ENCODE measurements at places on chromosomes 3 and 15. TPM values are rescaled to one million over a fixed set of nuclear protein-coding genes. Genes with fewer than 3 reads are reported as not detected.

GRCh38 chr3:126422121-126422520, 27.4 kb downstream of the CFAP100 start:
- peak; percentile 77 for DNase-seq

DNA sequence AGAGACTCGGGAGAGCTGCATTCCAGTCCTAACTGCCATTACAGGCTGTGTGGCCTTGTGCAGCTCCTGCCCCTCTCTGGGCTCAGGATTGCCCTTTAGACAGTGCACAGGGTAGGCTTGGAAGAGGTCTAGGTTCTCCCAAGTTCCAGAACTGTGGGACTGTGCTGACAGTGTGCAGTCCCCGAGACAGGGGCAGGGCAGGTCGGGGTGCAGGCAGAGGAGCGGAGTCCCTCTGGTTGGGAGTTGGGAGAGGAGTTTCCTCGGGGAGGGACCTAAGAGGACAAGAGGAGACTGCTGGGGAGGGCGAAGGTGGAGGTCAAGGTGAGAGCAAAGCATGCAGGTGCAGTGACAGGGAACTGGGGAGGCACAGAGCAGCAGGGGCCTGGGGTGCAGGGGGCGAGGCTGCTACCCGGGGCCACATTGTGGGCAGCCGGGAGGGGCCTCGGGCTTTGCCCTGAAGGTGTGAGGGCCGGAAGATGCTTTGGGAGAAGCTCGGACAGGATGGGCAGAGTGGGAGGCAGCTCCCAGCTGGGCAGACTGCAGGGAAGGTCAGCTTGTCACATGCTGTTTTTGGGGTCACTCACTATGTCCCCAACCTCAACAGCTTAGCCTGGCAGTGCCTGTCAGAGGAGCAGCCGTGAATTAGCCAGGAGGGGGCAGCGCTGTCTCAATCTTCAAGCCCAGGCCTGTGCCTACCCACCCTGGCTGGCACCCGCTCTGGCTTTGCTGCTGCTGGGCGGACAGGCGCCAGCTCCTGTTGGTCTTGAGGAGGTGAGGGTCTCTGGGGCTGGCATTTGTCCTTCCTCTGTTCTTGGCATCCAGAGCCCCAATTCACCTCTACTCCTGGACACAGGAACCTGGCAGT, 15.4 kb upstream of the CSPG4 start:
- DNase-seq = no peak

DNA sequence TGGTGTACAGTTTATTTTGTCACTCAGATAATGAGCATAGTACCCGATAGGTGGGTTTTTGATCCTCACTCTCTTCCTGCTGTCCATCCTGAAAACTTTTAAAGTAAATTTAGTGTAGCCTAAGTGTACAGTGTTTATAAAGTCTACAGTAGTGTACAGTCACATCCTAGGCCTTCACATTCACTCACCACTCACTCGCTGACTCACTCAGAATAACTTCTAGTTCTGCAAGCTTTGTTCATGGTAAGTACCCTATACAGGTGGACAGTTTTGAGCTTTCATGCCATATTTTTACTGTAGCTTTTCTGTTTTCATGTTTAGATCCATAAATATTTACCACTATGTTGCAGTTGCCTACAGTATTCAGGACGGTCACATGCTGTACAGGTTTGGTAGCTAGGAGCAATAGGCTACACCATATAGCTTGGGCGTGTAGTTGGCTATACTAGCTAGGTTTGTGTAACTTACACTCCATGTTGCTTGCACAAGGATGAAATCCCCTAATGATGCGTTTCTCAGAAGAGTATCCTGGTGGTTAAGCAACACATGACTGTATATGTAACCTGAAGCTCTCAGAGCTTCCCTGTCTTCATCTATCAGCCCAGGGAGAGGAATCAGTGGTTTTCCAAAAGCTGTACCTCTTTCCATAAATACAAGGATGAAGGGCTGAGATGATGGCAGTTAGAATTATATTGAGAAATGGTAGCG, 87.6 kb upstream of the SLC25A26 start:
- no peak for DNase-seq

DNA sequence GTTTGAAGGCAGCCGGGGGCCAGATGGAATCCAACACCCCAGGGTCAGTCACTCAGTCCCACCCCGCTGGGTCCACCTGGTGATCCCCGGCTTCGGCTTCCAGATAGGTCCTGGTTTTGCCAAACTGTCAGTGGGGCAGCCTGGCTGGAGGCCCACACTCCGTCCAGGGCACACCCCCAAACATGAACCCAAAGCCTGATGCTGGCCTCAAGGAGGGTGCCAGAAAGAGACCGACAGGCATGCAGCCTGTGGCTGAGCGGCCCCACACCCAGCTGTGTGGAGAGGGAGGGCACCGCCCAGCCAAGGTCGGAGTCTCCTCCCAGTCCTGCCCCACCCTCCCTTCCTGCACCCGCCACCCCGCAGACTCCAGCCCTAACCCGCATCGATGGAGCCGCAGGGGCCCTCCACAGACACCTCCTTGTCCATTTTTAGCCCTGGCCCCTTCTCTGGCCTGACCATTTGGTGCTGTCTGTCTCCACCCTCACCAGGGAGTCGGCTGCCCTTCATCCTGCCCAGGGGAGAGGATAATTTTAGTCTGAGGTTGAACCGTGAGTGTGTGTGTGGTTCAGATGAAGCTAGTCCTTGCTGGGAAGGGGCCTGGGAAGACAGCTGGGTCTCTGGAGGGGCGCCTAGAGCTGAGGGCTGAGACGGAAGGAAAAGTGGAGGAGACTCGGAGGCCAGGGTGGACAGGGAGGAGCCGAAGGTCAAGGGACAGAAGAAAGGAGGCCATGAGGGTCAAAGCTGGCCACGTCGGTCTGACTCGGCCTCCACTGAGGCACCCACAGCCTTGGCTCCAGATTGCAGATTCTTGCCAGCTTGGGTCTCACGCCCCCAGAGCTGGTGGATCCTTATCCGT, 23.1 kb downstream of the TNK2 start:
- DNase-seq = no peak

DNA sequence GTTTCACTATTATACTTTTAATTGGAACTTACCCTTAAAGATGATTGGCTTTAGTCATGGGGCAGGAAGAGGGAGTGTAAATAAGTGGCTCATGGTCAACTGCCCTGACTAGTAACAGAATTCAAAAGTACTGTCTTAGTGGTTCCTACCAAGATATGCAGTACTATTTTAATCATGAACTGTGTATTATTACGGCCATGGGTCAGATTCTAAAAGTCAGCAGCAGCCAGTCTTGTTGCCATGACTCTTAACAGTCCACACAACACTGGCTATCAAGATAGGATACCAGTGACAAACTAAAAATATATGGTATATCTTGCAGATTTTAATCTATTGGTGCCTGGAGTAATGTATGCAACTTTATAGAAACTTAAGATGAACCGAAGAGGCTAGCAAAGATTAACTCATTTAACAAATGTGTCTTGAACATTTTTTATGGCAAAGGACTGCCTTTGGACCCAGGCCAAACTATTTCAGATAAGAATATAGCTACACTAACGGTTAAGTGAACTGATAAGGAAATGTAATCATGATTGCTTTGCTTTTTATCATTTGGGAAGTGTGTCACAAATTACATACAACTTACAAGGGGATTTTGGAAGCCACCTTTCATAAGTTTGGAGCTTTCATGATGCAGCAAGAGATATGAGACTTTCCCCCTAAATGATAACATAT, 163.7 kb downstream of the TCF12 start:
- DNase-seq = no peak

GRCh38 chr3:9770276-9770812, 597 bp upstream of the CAMK1 start:
- peak; percentile 95 for DNase-seq

- no peak for DNase-seq
Observed at GRCh38 chr3:50609763-50610085, 1.9 kb downstream of the CISH start.

DNA sequence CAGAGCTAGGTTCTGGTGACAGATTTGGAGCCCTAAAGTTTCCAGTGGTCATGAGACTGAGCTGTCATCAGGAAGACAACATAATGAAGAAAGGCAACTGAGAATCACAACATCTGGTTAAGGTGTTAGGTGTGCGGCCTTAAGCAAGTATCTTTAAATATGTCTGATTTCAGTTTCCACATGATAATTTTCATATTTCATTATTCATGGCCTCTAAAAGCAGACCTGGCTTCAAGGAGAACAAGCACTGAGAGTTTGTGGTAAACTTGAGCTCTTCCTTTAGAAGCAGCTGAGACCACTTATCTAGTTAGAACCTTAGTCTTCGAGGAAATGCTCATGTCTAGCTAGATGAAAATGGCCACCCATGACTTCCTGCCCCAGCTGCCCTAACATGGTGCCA, 25.7 kb upstream of the MYLK start:
- DNase-seq = no peak

DNA sequence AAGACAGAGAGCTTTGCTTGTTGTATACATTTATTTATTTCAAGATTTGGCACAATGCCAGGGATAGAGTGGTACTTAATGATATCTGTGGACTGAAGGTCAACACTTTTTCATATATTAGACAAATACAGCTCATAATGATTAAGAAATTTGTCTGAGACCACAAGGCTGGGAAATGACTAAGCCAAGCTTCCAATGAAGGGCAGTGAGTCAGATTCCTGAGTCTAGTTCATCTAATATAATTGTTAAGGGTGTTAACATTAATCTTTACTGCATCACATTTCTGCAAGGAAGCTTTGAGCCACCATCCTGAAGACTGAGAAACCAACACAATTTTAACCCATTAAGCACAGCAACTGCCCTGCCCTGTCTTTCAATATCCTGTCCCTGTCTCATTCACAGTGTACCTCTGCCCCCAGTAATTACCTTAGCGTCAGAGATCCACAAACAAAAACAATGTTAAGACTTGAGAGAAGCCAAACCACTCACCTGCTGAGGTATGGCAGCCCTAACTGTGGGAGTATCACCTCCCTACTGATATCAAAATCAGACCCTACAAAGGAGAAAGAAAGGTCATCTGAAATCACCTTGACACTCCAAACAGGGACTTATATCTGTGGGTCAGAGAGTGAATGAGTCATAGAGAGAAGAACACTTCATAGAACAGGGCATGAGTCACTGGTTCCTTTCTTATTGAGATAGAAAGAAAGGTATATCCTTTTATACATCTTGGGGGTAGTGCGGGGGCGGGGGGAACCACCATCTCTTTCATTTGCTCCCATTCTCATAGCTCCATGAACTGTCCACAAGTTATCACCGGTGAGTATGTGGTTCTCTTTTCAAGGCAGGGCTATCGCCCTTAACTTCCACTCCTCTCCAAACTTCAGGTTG, 74.7 kb downstream of the MAGI1 start:
- no peak for DNase-seq

DNA sequence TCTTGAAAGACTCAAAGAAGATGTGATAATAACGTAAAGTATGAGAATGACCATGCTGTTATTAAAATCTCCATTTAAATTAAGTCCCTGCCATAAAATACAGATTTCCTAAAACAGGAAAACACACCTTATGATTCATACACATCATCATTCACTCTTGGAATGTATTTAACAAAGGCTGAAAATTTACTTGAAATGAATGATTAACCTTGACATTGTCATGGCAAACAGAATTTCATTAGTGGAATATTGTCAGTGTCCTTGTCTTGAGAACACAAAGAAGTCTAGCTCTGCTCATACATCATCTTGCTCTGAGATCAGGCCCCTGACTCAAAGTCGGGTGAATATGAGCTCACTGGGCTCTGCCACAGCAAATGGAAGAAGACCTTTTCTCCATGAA, 313.9 kb downstream of the FGF12 start:
- DNase-seq = no peak

- DNase-seq = no peak
Observed at GRCh38 chr3:178512647-178513046, 23.6 kb upstream of the KCNMB2 start.

GRCh38 chr3:186385856-186386602, 24.0 kb upstream of the DGKG start:
- DNase-seq = no peak

- DNase-seq = no peak
Observed at GRCh38 chr3:183117056-183117455, 17.8 kb upstream of the MCCC1 start.

- DNase-seq = no peak
Observed at GRCh38 chr3:111662012-111662411, 66.9 kb upstream of the ZBED2 start.

GRCh38 chr3:135348690-135349089, 553.6 kb downstream of the EPHB1 start:
- DNase-seq = no peak

DNA sequence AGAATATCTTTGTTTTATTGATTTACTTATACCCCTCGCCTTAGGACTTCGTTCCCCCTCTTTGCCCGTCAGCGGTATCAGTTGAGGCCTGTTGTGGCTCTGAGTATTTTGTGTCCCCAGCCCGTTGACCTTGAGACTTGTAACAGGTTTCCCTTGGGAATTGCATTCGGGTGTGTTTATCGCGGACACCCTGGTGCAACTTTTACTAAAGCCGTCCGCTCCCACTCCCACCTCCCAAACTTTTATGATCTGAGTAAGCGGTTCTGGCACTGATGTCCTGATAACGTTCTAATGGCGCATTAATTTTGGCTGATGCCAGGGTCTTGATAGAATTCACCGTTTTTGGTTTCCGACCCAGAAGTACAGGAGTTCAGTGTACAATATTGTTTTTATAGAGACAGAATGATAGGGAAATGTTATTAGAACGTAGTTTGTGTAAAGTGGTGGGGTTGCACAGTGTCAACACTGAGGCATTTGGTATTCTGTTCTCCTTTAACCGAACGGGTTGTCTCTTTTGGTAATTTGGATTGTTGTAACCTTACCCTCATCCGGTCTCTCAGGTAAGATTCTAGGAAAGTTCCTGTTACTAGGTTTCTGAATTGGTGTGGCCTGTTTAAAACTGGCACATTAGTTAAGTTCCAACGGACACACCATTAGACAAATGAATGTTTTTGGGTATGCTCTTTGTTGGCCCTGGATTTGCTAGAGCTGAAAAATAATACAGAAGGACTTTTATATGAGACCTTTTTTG, 47.8 kb downstream of the OIP5 start:
- DNase-seq = no peak

- no peak for DNase-seq
Observed at GRCh38 chr3:88031642-88032077, 27.1 kb downstream of the CGGBP1 start.

- DNase-seq = no peak
Observed at GRCh38 chr3:9721015-9721699, 10.4 kb upstream of the BRPF1 start.

ARNT2 gene
- 1.8 TPM for total RNA-seq

SKOR1 gene
- total RNA-seq = 0.26 TPM

FBLN2 gene
- 269 TPM for total RNA-seq

CFAP161 gene
- 0.71 TPM for total RNA-seq

SCG5 gene
- 5.3 TPM for total RNA-seq

ANKRD34C gene
- not detected for total RNA-seq

FHIT gene
- total RNA-seq = 8.5 TPM

LRRC31 gene
- total RNA-seq = not detected

KBTBD13 gene
- not detected for total RNA-seq

NECTIN3 gene
- total RNA-seq = 19.8 TPM

GADL1 gene
- not detected for total RNA-seq

MORC1 gene
- not detected for total RNA-seq
